ENCODE measurements at places on chromosomes 3 and 15. TPM values are rescaled to one million over a fixed set of nuclear protein-coding genes. Genes with fewer than 3 reads are reported as not detected.

DNA sequence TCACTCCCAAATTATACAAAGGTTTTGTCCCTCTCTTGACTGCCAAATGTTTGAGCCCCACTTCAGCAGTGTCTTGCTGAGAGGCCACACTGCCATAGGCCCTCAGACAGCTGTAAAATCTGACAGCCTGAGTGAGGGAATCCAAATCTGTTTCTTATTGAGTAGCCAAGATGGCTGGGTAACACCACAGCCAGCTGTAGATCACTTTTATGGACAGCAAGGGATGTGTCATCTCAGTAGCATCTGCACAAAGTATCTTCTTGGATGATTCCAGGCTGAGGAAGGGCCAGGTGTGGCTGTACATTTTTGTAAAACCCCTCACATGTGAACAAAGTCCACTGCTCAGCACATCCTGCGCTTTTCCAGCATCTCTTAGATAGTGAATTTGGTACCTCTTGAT, 237.0 kb upstream of the LRTM1 start:
- DNase-seq = no peak

DNA sequence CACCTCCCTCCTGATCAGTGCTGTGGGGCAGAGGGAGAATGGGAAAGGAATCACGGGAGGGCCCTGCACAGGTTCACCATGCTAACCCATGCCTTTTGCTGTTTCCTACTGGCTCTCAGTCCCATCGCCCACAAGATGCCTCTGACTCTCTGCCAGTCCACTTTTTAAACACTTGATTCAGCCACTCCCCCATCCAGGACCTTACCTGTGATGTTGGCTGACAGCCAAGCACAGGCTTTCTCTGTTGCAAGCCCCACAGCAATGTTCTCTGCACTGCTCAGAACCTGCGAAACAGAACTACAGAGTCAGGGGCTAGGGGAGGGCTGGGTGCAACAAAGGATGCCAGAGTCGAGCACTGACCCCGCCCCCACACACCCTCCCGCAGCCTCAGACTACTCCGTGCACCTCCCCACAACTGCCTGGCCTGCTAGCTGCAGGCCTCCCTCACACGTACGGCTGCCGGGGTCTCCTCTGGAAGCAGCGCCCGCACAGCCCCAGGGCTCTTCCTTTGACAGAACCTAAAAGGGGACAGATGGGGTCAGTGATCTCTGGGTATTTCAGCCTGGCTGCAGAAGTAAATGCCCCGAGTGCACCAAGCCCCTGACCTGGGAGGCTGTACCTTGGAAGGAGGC, 9.1 kb downstream of the CDAN1 start:
- DNase-seq = no peak

DNA sequence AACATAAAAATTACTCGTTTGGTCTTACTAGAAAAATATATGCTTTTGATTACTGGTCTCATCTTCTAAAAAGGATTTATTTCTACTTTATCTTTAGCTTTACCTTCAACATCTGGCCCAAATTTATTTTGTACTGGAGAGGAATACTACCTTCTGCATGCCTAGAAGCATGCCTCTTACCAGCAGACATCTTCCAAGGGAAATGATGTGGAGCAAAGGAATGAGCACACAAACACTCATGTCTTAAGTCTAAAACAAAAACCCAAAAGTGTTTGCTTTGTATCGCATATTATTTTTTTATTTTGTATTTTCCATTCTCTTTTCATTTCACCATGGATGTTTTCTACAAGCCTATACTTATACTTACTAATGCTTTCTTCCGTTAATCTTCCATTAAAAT, 304.6 kb upstream of the KCNMB2 start:
- DNase-seq = no peak

DNA sequence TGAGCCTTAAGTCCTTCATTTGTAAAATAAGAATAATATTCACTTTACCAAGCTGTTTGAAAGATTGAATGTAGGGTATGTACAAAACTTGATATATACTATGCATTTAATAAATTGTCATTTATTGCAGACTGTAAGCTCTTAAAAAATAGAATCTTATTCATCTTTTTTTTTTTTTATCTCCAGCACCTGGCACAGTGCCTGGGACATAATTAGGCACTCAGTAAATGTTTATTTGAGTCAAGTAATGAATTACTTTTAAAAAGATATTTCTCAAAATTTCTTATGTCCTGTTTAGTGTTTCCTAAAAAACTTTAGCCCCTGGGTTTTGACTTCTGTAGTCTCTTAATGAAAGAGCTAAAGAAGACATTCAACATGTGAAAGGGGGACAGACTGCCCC, 71.7 kb downstream of the TOP2B start:
- no peak for DNase-seq

DNA sequence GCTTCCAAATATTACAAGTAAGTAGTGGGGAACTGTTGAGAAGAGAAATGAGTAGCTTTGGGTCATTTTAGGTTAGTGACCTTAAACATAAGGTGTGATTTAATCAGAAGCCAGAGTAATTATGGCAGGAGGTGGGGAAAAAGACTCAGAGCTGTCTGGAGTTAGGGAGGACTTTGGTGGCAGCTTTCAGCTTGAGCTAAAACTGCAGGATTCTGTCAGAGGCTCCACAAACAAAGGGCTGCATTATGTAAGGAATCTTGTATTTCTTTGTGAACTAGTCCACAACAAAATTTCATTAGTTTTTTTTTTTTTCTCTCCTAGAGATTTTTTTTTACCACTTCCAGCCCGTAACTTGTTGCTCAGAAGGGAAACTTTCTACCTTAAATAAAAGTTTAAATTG, 345.3 kb downstream of the TIGIT start:
- DNase-seq = no peak

- no peak for DNase-seq
These were observed 18.1 kb downstream of the CD200 start for GRCh38 chr3:112351036-112351435.

DNA sequence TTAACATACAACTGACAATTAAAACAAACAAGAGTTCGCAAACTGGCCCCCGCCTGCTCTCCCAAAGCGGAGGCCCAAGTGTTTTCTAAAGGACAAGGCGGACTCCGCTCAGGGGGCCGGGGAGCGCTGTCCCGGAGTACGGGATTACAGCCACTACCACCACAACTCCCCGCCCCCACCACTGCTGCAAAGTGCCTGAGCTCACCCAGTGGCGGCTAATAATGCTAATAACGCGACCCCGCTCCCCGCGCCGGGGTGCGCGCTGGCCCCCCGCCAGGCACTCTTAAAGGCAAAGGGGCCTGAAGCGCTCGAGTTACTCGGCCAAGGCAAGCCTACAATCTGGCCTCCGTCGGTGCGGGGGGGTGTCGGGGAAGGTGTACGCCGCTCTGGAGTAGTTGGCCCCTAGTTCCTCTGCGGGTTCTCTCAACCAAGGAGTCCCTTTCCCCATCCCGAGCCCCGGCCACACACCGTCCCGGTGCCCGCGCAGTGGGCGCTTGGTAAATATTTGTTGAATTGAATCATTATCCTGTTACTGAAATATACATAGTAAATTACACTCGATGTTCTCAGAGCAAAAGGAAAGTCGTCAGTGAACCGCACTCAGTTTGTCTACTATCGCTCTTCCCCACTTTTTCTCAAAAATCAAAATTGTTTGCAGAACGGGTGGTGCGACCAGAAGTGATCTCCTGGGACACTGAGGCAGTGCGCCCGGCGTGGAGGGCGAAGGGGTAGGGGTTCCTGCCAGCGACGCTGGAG, 827 bp downstream of the WNT5A start:
- DNase-seq = no peak

- DNase-seq = no peak
These were observed 819.9 kb upstream of the GBE1 start for GRCh38 chr3:82581350-82581749.

DNA sequence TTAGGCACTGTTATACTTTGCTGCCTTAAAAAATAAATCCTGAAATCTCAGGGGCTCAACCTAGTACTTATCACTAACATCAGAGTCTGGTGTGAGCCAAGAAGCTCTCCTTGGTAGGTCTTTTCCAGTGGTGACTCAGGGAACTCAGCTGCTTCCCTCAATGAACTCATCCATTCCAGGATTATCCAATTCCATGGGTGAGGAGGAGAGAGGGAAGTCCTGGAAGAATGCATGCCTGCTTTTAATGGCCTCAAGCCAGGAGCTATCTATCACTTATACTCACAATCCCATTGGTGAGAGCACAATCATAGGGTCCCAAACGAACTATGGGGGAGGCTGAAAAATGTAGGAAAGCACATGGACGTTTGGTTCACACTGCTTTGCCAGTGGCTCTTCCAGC, 113.6 kb downstream of the POLR2M start:
- no peak for DNase-seq

DNA sequence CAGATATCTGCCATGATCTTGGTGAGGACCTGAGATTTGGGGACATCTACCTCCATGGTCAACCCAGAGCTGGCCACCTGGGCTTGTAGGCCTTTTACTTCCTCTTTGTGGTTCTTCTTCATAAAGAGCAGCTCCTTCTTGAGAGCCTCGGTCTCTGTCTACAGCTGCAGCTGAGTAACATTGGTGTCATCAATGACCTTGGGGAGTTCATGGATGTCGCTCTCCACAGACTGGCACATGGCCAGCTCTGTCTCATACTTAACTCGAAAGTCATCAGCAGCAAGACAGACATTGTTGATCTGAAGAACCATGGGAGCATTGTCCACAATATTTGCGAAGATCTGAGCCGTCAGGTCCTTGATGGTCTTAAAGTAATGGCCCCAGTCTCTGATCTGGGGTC, 15.7 kb upstream of the RASA2 start:
- no peak for DNase-seq

DNA sequence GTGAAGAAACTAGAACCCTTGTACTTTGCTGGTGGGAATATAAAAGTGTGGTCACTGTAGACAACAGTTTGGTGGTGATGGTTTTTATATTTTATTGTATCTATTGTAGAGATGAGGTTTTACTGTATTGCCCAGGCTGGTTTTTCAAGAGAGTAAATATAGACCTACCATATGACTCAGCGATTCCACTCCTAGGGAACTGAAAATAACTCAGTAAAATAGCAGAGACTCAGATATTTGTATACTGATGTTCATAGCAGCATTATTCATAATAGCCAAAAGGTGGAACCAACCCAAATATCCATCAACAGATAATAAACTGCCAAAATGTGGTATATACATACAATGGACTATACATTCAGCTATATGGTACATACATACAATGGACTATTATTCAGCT, 68.8 kb upstream of the IL12A start:
- no peak for DNase-seq

DNA sequence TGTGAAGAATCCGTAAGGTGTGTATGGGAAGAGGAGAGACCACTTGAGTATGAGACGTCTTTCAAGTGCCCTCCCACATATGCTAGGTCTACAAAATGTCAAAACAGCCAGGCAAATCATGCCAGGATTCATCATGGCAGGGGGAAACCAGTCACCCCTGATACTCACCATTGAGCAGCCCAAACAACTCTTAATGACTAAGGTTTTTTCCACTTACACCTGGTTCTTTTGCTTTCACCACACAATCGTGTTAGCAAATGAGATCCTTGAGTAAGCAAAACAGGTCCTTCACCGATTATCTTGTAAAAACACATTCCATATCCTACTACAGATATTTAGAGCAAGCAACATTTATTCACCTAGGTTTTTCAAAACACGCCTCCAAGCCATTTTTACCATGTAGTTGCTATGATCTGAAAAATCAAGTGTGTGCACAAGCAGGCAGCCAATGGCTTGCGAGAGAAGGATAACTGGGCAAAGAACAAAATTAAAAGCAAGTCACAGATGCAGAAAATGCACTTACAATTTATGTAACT, 177.5 kb upstream of the LPP start:
- no peak for DNase-seq

- no peak for DNase-seq
These were observed 223.7 kb upstream of the BHLHE40 start for GRCh38 chr3:4755566-4755965.

GRCh38 chr15:90814191-90814821, 54.1 kb upstream of the FURIN start:
- no peak for DNase-seq

GRCh38 chr3:156216852-156217251, 96.5 kb downstream of the KCNAB1 start:
- no peak for DNase-seq

DNA sequence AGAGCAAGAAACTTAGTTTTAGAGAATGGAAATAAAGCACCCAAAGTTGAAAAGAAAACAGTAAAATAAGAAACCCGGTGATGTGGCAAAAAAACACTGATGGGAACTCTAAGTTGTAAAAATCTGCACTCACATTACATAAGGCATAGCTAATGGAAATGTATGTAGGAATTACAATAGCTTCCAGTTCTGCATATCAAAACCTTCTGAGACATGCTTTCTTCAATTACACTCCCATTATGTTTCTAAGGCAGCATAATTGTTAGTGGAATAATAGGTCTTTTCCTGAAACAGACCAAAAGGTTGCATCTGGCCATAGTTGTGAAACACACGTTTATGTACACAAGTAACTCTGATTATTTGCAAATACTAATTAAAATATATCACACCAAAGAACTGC, 41.4 kb downstream of the SLC30A4 start:
- DNase-seq = no peak

DNA sequence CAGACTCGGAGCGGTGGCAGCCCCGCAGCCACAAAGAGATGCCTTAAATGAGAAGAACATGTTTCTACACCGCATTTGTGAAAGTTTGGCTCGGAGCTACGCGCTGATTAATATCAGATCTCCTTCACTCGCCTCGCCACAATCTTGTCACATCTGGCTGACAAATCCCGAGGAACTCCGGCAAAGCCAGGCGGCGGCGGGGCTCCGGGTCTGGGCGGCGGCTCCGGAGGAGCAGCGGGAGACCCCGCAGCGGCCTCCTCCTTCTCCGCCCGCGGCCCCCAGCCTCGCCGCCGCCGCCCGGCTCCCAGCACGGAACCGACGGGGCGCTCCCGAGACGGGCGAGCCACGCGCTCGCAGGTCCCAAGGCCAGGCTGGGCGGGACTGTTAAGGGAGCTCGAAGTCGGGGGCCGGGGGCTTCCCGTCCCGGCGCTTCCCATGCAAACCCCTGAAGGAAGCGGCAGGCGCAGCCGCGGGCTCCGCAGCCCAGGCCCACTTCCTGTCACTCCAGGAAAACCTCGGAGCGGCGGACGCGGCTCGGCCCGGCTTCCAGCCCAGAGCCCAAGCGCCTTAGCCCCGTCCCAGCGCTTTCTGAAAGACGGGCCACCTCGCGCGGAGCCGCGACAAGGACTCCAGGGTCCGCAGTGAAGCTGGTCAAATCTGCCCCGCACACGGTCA, 1.2 kb downstream of the BNC1 start:
- DNase-seq = no peak

The CRABP1 gene
- total RNA-seq = not detected

The KBTBD8 gene
- total RNA-seq = 53.3 TPM

The KNSTRN gene
- total RNA-seq = 13.4 TPM

The SLCO3A1 gene
- total RNA-seq = 0.51 TPM

The CHRNA7 gene
- not detected for total RNA-seq

Measured in activated B cell treated with CpG ODN at 0.5 μM for 24 hours (primary cell).